ENCODE measurements at places on chromosomes 11 and 22.

GRCh38 chr11:11843642-11844041, 1.9 kb downstream of the USP47 start:
- DNase-seq = no peak

DNA sequence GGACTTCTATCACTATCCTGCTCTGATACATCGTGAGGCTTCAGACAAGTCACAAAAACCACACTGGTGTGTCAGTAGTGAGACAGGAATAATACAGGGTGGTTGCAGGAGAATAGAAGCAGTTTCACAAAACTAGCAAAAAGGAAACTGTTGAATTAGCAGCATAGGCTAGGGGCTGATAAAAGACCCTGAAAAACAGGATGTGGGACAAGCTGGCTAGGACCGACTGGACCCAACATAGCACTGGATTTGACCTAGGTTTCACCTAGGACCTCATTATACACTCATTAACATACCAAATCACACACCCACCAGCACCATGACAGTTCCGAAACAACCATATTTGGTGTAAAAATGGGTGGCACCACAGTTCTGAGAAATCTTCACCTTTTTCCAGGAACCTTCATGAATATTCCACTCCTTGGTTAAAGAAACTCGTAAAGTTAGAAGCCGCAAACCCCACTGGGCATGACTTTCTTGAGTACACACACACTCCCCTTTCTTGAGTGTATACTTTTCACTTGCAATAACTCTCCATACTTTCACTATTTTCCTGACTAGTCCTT, 76.2 kb downstream of the SLC1A2 start:
- no peak for DNase-seq

DNA sequence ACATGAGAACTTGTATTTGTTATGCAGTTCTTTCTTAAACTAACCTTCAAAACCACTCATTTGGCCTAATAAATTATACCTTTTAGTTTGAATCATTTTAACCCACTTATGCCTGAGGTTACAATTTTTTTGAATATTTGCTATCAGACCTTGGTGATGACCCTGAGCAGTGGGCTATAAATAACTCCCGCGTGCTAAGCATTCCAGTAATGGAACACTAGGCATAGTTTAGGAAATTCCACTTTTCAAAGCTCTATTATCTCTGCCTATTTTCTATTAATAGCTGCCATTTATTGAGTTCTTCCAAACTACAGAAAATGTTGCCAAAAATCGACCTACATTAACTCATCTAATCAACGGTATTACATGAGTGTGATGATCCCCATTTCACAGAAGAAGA, 993.4 kb upstream of the FAT3 start:
- peak; percentile 48 for DNase-seq

GRCh38 chr11:8717876-8718753, 35.5 kb downstream of the RPL27A start:
- peak; percentile 96 for DNase-seq

DNA sequence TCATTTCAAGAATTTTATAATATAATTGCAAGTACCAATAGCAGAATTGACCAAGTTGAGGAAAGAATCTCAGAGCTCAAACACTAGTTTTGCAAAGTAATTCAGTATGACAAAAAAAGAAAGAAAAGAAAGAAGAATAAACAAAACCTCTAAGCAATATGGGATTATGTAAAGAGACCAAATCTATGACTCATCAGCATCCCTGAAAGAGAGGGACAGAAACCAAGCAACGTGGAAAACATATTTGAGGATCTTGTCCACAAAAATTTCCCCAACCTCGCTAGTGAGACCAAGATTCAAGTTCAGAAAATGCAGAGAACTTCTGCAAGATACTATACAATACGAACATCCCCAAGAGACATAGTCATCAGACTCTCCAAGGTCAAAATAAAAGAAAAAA, 203.7 kb upstream of the DDI1 start:
- DNase-seq = peak; percentile 15

DNA sequence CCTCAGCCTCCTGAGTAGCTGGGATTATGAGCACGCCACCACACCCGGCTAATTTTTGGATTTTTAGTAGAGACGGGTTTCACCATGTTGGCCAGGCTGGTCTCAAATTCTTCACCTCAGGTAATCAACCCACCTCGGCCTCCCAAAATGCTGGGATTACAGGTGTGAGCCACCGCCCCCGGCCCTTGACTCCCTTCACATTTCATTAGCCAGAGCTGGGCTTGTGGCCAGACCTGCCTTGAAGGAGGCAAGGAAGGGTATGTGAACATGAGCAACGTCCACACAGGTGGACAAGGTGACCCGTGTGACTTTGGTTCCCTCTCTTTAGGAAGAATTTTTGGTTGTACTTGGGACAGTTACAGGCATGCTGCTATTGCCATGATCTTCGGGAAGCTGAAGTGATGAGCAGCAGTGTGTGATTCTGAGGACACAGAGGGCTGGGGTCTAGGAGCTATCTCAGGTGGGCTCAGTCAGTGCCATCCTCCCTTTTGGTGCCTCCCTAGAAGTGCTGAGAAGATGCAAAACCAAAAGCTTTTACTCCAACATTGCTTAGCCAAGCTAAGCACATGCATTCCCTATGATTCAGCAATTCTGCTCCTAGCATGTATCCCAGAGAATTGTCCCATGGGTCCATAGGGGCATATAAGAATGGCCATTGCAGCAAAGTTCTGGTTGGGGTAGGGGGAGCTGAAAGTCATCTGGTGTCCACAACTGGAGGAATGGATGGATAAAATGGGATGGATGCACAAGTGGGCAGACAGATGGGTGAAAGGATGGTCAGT, 6.1 kb downstream of the AP5B1 start:
- DNase-seq = no peak

DNA sequence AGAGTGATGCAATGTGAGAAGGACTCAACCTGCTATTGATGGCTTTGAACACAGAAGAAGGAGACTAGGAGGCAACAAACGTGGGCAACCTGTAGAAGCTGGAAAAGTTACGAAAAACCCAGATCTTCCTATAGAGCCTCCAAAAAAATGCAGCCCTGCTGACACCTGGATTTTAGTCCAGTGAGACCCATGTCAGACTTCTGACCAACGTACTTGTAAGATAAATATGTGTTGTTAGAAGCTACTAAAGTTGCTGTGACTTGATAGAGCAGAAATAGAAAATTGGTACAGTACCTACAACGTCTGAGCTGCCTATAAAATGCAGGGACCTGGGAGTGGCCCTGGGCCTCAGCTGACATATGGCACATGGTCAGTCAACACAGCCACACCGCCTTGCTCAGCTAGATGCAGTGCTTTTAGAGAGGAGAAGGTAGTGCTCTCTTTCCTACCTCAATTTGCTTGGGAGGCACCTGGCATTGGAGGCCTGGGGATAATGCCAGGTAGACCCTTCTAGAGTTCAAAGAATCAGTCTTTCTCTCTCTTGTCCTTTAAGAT, 97.4 kb downstream of the ARL14EP start:
- DNase-seq = no peak

GRCh38 chr11:41983475-41983874, 524.0 kb upstream of the LRRC4C start:
- peak; percentile 7 for DNase-seq

GRCh38 chr11:70523384-70524095, 125.2 kb downstream of the CTTN start:
- no peak for DNase-seq

DNA sequence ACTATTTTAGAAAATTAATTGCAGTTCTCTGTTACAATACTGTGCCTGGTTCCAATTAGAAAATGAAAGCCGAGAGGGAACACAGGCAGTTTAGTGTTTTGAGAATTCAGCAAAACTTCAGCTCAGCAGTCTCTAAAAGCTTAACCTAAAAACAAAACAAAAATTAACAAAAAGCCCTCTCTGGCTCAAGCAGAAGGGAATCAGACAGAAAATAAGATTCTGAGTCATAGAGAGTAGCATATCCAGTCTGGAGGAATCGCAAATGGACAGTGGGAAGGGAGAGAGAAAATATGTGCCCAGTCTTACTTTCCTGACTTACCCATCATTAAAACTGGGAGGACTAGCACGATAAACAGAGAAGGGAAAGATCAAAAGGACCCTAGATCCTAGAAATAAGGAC, 38.1 kb upstream of the CHRM4 start:
- no peak for DNase-seq

DNA sequence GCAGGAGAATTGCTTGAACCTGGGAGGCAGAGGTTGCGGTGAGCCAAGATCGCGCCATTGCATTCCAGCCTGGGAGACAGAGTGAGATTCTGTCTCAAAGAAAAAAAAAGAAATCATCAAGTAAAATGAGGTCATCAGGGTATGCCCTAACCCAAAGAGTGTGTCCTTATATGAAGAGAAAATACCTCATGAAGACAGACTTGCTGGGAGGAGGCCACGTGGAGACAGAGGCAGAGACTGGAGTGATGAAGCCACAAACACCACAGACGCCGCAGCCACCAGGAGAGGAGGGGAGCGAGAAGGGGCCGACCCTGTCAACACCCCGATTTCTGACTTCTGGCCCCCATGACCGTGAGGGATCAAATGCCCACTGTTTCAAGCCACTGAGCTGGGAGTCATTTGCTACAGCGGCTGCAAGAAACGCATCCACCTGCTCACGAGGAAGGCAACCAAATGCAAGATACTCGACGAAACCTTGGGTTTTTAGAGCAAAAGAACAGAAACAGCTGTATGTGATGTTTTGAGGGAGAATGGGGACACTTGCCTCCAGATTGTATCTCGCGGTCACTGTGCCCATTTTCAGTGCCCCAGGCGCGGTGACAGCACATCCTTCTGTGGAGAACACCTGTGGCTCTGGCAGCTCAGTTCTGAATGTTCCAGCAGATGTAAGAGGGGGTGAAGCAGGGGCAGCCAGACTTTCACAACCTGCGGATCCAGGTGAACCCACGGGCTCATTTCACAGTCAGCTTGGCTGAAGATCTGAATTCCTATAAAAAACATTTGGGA, 1317.2 kb downstream of the TBC1D22A start:
- DNase-seq = no peak

DNA sequence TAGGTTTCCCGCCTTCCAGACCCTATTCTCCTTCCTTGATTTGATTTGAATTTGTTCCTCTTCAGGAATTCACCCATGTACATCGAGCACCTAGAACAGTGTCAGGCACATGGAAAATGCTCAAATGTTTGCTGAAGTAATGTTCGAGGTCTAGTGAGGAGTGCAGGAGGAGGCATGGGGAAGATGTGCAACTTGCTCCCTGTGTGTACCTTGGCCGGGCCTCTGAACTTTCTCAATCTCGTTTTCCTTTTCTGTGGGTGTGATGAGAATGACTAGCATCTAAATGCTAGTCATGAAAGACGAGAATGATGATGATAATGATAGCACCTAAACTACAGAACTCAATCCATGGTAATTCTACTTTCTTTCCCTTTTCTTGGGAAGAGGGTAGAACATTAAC, 279.1 kb upstream of the PLET1 start:
- DNase-seq = no peak

DNA sequence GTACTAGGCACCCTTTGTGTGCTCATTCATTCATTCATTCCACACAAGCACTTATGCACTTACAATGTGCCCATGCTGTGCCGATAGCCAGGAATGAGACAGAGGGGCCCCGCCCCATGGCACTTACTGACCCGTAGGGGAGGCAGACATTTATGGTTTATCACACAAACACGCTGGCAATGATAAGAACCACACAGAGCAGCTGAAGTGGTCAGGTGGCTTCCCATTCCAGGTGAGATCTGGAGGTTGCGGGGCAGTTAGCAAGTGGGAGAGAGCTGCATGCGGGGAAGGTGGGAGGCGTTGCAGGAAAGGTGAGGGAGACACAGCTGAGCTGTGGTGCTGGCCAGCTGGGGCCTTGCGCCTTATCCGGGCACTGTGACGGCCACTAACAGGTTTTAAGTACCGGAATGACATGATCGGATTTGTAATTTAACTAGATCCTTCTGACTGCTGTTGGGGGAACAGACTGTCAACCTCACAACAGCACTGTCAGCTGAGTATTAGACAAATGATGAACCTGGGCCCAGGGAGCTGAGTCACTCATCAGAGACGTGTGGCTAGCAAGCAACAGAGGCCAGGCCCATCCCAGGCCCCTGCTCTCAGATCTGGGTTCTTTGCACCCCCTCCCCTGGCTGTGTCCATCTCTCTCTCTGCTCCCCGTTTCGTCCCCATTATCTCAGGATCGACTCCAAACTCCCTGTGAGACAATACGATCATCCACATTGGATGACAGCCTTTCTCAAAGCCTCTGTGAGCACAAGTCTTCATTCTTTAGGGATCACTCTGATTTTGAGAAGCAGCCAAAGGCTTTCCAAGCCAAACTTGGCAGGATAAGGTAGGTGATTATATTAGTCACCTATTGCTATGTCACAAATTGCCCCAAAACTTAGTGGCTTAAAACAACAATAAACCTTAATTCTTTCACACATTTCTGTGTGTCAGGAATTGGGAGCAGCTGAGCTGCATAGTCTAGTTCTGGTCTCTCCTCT, 28.4 kb downstream of the RASD2 start:
- DNase-seq = peak; percentile 81

DNA sequence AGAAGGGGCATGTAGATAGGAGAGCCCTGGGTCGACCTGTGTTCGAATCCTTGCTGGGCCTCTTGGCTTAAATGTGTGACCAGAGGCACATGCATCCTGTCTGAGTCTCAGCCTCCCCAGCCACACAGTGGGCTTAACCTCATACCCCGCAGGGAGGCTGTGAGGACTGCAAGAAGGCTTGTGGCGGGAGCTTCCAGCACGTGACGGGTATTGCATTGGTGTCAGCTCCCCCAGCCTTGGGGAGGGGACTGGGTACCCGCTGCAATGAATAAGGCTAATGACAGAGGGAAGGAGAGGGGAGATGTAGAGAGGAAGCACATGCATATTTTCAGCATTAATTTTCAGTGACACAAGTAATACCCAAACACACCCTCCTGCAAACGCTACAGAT, 8.1 kb downstream of the RASD2 start:
- peak; percentile 34 for DNase-seq

DNA sequence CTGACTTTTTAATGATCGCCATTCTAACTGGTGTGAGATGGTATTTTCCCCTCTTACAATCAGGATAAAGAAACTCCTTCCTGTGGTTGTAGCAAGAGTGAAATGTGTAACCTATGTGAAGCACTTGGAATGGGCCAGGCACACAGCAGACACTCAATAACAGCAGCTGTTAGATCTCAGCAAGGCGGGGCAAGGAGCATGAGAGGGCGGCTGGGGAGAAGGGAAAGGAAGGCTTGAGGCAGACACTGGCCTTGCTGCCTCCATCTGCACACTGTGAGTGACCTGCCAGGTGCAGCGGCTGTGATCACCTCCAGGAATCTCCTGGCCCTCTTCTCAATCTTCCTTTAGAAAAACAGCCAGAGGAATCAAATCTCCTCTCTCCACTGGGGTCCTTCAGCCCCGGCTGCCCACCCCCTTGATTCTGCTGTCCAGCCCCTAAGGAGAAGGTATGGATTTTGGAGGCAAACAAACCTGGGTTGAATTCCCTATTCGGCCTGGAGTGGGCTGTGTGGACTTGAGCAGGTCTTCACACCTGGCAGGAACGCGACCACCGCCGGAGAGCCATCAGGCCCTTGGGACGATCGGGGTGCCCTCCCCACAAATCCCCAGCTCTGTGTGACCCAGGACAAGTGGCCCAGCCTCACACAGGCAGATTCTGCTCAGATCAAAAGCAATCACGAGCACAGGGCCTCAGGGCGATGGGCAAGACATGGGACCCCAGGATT, 49.0 kb downstream of the RPUSD4 start:
- no peak for DNase-seq

GRCh38 chr11:65053827-65054508, 4.4 kb downstream of the NAALADL1 start:
- no peak for DNase-seq

- DNase-seq = no peak
Measured at GRCh38 chr11:16242806-16243205, 113.5 kb downstream of the SOX6 start.
